RWPE2 (cell line): ENCODE measurements at places on chromosomes 2 and 18.

DNA sequence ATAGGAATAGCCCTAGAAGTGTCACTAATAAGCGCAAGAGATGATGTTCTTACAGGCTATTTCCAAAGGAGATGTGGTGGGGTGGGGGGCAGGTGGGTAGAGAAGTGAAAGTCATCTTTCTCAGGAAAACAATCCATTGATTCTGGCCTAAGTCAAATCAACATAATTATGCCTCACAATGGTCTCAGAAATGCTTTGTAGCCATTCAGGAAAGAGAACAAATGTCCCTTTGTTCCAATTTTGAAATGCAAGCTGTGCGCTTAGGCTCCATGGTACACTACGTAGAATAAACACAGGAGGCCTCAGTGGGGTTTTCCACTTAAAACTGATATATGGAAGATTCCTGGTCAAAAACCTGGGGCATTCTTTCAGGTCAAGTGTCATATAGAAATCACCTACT, 529.9 kb upstream of the KLHL29 start:
- no peaks in the 10 kb centered on the region for H3K4me1 ChIP-seq
- no peaks in the 10 kb centered on the region for H3K36me3 ChIP-seq
- no peak overlapping the region for H3K27ac ChIP-seq
- H3K27me3 ChIP-seq, result no peaks in the 10 kb centered on the region

- peaks cover 12% of the 10 kb centered on the region for H3K36me3 ChIP-seq
- no peak overlapping the region for H3K27ac ChIP-seq
- H3K4me1 ChIP-seq, result peaks cover 3% of the 10 kb centered on the region
- no peaks in the 10 kb centered on the region for H3K27me3 ChIP-seq
Observed at GRCh38 chr2:219142329-219142728, 18.3 kb downstream of the NHEJ1 start.

- H3K27me3 ChIP-seq, result no peaks in the 10 kb centered on the region
- H3K4me1 ChIP-seq, result peaks cover 13% of the 10 kb centered on the region
- H3K4me3 ChIP-seq, result no peak overlapping the region
- no peaks in the 10 kb centered on the region for H3K36me3 ChIP-seq
- H3K27ac ChIP-seq, result no peak overlapping the region
Observed at GRCh38 chr18:36693931-36694620, 134.7 kb downstream of the TPGS2 start.

GRCh38 chr2:182616471-182617393, 99.3 kb upstream of the DNAJC10 start:
- no peak overlapping the region for H3K4me3 ChIP-seq
- no peaks in the 10 kb centered on the region for H3K27me3 ChIP-seq
- no peak overlapping the region for H3K27ac ChIP-seq
- no peaks in the 10 kb centered on the region for H3K36me3 ChIP-seq
- no peak for DNase-seq
- no peaks in the 10 kb centered on the region for H3K4me1 ChIP-seq

- H3K27ac ChIP-seq, result no peak overlapping the region
- no peak for DNase-seq
- H3K4me1 ChIP-seq, result peaks cover 6% of the 10 kb centered on the region
- no peaks in the 10 kb centered on the region for H3K27me3 ChIP-seq
- H3K36me3 ChIP-seq, result no peaks in the 10 kb centered on the region
- no peak overlapping the region for H3K4me3 ChIP-seq
Observed at GRCh38 chr18:67520351-67520921, 3.9 kb upstream of the DSEL start.

- DNase-seq, result no peak
- H3K4me3 ChIP-seq, result no peak overlapping the region
- H3K36me3 ChIP-seq, result no peaks in the 10 kb centered on the region
- peaks cover 2% of the 10 kb centered on the region for H3K4me1 ChIP-seq
- no peak overlapping the region for H3K27ac ChIP-seq
Observed at GRCh38 chr18:23391156-23391555, 61.9 kb upstream of the RIOK3 start.

DNA sequence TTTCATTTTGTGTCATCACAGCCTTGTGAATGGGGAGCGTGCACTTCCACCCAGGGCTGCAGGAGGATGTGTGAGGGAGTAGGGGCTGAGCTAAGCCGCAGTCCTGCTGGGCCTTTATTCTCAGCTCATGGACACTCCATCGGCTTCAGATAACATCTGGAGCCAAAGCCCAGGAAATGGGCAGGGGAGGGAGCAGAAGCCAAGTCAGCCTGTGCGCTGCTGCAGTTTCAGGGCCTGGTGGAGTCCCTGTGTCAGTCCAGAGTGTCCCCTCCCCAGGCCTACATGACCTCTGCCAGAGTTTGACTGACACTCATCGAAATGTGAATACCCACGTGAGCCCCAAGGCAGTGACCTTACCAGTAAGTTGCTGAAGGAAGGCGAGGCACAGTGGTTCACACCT, 242.2 kb downstream of the LOXHD1 start:
- peaks cover 2% of the 10 kb centered on the region for H3K4me1 ChIP-seq
- H3K4me3 ChIP-seq, result no peak overlapping the region
- H3K27me3 ChIP-seq, result no peaks in the 10 kb centered on the region
- H3K36me3 ChIP-seq, result no peaks in the 10 kb centered on the region
- DNase-seq, result no peak

- H3K27ac ChIP-seq, result peak overlapping the region; percentile 60
- H3K4me1 ChIP-seq, result peaks cover 24% of the 10 kb centered on the region
- DNase-seq, result no peak
- H3K4me3 ChIP-seq, result no peak overlapping the region
- no peaks in the 10 kb centered on the region for H3K27me3 ChIP-seq
- H3K36me3 ChIP-seq, result 0 out of 2 replicates have a peak, but pooled peaks cover 4% of the 10 kb centered on the region
Observed at GRCh38 chr2:226578879-226579278, 220.7 kb downstream of the IRS1 start.
